ENCODE measurements at places on chromosomes 2 and 18.
A peak's percentile ranks its signal among the peaks of the same experiment; 100 is the strongest.

GRCh38 chr18:9684881-9685614, 23.1 kb upstream of the RAB31 start:
- DNase-seq, result peak; percentile 77

DNA sequence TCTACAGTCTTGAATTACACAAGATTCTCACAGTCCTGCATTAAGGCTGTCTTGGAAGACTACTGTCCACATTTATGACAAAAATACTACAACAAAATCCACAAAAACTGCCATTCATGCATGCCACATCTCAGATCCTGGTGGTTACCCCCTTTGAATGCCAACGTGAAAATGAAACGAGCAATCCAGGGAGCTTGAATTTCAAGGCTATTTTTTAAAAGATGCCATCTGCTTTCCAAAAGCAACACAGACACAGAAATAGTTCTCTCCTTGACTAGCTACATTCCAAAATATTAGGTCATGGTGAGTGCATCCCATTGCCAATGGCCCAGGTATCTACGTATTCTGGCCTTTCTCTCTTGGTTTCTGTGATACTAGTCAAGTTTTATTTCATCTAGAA, 36.3 kb downstream of the IRS1 start:
- DNase-seq, result no peak

GRCh38 chr2:26726228-26726627, 33.7 kb downstream of the KCNK3 start:
- no peak for DNase-seq

GRCh38 chr18:49944663-49945062, 131.3 kb upstream of the ACAA2 start:
- no peak for DNase-seq

DNA sequence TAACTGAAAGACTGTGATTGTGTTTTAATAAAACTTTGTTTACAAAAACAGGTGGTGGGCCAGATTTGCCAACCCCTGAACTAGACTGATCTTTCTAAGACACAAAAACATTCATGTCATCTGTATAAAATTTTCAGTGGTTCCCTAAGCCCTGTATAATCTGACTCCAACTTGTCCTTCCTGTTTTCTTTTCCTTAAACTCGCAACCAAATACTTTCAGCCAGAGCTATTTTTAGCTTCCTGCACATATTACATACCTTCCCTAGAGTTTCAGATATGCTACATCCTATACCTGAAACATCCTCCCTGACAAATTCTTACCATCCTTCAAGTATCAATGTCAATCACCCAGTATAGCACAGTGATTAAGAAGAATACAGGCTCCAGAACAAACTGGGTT, 4.8 kb downstream of the GCFC2 start:
- no peak for DNase-seq

- no peak for DNase-seq
These were observed 11.6 kb downstream of the TRPM8 start for GRCh38 chr2:233928594-233929351.

- DNase-seq, result no peak
These were observed 60.8 kb downstream of the RBM43 start for GRCh38 chr2:151200844-151201243.

DNA sequence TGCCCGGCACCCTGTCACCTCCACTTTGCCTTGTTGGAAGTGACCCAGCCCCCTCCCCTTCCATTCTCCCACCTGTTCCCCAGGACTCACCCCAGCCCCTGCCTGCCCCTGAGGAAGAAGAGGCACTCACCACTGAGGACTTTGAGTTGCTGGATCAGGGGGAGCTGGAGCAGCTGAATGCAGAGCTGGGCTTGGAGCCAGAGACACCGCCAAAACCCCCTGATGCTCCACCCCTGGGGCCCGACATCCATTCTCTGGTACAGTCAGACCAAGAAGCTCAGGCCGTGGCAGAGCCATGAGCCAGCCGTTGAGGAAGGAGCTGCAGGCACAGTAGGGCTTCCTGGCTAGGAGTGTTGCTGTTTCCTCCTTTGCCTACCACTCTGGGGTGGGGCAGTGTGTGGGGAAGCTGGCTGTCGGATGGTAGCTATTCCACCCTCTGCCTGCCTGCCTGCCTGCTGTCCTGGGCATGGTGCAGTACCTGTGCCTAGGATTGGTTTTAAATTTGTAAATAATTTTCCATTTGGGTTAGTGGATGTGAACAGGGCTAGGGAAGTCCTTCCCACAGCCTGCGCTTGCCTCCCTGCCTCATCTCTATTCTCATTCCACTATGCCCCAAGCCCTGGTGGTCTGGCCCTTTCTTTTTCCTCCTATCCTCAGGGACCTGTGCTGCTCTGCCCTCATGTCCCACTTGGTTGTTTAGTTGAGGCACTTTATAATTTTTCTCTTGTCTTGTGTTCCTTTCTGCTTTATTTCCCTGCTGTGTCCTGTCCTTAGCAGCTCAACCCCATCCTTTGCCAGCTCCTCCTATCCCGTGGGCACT, 4.5 kb downstream of the RETREG2 start:
- no peak for DNase-seq

- no peak for DNase-seq
These were observed 52.8 kb upstream of the TMEM182 start for GRCh38 chr2:102708847-102709559.

DNA sequence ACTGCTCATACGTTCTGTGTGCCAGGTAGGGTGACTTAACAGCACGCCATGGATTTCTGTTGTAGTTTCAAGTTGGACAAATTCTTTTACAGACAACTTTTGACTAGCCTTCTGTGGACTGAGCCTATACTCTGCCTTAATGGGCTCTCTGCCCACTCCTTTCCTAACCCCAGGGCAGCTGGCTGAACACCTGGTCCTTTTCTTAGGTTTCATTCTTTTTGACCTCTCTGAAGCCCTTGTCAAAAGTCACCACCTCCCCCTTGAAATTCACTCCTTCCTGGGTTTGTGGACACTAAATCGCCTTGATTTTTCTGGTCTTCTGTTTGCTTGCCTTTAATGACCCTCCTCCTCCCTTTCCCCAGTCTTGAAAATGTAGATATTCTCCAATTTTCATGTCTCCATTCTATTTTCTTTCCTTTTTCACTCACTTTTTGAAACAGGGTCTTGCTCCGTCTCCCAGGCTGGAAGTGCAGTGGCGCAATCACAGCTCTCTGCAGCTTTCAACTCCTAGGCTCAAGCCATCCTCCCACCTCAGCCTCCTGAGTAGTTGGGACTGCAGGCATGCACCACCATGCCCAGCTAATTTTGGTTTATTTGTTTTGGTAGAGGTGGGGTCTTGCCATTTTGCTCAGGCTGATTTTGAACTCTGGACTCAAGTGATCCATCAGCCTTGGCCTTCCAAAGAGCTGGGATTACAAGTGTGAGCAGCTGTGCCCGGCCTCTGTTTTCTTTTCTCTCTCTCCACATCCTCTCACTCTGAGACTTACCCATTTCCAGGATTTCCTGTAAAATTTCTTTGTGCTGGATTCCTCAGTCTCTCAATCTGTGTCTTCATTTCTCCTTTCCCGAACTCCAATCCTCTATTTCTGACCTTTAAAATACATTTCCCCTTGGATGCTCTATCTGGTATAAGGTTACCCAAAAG, 112.9 kb downstream of the PLB1 start:
- peak; percentile 21 for DNase-seq

GRCh38 chr2:127508023-127508630, 18.2 kb downstream of the IWS1 start:
- DNase-seq, result no peak

- no peak for DNase-seq
These were observed 799 bp downstream of the SYT4 start for GRCh38 chr18:43276491-43276890.

GRCh38 chr2:6994536-6995128, 77.4 kb downstream of the RNF144A start:
- no peak for DNase-seq

DNA sequence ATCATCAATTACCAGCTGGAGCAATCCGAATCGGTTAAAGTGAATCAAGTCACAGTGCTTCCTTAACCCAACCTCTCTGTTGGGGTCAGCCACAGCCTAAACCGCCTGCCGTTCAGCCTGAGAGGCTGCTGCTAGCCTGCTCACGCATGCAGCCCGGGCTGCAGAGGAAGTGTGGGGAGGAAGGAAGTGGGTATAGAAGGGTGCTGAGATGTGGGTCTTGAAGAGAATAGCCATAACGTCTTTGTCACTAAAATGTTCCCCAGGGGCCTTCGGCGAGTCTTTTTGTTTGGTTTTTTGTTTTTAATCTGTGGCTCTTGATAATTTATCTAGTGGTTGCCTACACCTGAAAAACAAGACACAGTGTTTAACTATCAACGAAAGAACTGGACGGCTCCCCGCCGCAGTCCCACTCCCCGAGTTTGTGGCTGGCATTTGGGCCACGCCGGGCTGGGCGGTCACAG, 496 bp upstream of the ITGA4 start:
- peak; percentile 74 for DNase-seq

DNA sequence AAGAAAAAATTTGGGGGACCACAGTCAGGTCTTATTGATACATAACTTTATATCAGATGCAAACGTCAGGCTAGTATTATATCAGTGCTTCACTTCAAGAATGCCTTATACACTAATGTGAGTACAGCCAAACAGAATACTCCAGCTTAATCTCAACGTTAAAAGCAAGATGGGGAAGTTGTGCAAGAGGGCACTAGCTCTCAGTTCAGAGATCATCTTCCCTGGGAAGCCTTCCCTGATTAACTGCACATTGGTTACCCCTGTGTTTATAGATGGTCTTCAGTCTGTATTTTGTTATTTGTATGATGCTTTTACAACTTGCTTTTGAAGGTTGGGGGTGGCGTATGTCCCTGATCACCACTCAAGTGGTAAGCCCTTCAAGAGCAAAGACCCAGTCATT, 11.4 kb downstream of the EPAS1 start:
- DNase-seq, result no peak

- peak; percentile 81 for DNase-seq
These were observed 419 bp downstream of the EPHA4 start for GRCh38 chr2:221571551-221572218.

- DNase-seq, result no peak
These were observed 42.4 kb downstream of the ST3GAL5 start for GRCh38 chr2:85846411-85846810.

DNA sequence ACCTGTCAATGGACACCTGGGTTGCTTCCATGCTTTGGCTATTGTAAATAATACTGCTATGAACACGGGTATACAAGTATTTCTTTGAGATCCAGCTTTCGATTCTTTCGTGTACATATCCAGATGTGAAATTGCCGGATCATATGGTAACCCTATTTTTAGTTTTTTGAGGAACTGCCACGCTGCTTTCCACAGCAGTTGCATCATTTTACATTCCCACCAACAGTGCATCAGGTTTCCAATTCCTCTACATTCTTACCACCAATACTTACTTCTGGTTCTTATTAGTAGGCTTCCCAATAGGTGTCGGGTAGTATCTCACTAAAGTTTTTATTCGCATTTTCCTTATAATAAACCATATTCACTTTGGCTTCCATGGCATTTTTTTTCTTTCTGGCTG, 69.6 kb downstream of the PID1 start:
- no peak for DNase-seq

- no peak for DNase-seq
These were observed 2.3 kb downstream of the RNF103 start for GRCh38 chr2:86621280-86621943.

All from aorta (tissue), 5 donors.